Inflammatory macrophage treated with lipopolysaccharide for 4 hours (primary cell): ENCODE measurements at places on chromosomes 3 and 15.
A peak's percentile ranks its signal among the peaks of the same experiment; 100 is the strongest.

DNA sequence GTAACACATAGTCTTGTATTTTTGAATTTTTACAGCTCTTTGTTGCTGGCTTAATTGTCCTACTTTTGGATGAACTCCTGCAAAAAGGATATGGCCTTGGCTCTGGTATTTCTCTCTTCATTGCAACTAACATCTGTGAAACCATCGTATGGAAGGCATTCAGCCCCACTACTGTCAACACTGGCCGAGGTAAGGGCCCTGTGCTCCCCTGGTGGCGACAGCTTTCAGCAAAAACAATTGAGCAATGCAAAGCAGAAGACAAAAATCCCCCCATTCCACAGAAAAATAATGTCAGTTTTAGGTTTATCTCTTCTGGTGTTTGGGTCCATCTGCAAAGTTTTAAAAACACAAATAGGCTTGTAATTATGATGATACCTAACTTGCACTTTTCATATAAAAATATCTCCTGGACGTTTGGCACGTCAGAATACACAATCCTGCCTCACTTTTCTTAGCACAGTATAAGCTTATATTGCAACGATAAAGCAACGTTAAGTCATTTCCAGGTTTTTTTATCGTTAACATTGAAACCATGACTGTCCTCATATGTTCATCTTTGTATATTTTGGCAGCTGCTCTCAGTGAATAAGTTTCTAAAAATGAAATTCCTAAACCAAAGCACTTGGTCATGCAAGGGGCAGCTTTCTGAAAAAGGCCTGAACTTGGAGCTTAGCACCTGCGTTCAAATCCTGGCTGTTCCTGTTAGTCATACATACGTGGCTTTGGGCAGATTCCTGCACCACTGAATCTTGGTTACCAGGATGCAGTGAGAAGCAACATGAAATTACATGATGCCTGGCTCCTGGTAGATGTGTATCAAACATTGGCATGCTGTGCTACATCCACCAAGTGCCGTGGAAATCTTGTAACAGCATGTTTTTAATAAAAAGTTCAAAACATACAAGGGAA is 8.5 kb downstream of the SEC61A1 start:
- DNase-seq, result no peak

DNA sequence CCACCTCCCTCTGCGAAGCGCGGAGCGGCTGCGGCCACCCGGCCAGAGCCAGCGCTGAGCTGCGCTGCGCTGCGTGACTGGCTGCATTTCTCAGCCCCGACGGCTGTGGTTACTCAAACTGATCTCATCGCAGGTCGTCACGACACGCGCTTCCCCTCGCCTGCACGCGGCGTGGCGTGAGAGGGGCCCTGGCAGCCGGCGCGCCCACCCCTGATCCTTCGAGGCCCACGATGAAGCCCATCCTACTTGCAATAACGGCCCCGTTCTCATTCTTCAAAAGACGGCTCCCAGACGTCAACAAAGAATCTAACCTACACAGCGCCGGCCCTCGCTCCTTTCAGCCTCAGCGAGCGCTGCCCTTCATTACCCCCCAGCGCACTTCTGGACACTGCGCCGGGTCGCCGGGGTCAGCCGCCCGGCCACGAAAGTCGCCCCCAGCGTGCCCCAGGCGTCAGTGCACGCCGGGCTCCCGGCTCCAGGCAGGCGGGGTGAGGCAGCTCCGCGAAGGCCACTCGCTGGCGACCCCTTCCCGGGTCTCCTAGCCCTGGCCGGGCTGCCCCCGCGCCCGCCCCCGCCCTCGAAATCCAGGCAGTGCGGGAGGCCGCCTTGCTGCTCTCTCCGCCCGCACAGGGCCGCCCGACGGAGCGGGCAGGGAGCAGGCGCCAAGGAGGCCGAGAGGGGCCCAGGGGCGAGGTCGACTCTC is 9.9 kb upstream of the LEKR1 start:
- peak; percentile 36 for DNase-seq

DNA sequence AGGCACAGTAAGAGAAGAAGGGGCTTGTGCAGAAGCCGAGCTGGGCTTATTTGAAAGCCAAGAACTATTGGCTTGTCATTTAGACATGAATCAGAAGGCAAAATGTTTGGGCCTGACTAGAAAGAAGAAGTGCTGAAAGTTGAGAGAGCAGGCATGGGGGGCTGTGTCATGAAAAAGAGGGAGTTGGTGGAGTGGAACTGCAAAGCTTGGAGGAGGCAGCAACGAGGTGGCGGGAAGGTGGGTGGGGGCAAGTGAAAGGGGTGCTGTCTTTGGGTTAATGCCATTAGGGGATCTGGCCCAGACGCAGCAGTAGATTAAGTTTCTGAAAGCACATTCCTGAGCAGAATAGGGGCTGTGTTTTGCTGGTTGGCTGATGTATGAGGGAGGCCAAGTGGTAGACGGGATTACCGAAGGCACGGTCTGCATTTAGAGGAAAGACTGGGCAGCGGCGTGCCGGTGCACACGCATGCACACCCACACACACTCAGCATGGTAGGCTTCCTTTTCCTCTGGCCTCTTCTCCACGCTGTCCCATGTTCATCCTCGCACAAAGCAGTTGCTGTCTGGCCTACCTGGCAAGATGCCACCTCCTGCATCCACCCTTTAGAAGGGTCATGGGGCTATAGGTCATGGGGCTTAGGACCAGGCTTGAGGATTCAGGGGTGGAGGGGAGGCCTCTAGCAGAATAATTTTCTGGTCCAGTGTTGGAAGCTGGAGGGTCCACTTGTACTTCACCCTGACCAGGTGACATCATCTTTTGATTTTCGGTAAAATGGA is 43.0 kb downstream of the BOC start:
- peak; percentile 37 for DNase-seq

GRCh38 chr3:121768452-121768851 is 18.9 kb upstream of the GOLGB1 start:
- DNase-seq, result no peak

DNA sequence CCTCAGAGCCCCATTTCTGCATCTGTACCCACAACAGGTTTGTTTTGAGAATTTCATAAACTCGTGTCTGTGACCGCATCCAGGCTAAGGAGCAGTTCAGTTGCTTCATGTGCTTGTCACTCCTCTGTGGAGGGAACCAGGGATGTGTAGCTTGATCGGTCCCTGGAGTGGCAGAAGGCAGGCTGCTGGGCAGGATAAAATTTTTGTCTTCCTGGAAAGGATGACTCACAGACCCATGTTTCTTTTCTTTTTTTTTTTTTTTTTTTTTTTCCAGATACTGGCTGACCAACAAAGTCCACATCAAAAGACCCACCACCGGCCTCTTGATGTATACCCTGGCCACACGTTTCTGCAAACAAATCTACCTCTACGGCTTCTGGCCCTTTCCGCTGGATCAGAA is 70.1 kb downstream of the ST8SIA2 start:
- no peak for DNase-seq

- DNase-seq, result no peak
Observed at GRCh38 chr3:155748611-155749365, 3.9 kb upstream of the PLCH1 start.

DNA sequence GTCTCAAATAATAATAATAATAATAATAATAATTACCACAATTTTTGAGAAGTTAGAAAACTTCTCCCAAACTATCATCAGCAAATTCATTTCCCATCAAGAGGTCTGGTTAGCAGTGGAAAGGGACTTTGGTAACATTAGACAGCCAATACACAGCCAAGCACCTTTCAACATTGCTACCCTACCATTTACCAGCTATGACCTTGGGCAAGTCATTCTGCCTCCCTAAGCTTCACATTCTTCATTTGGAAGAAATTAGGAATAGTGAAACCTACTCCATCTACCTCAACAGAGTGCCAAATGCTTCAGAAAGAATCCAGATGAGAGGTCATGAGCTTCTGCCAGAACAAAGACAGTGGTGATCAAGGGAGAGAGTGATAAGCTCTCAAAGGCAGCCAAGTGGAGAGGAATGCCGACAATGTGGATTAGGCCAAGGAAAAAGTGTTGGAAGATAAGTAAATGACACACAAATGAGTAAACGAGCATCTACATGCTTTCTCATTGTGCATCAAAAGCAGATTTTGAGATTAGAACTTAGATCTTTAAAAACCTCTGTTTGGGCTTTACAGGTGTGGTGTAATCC is 42.9 kb upstream of the LPP start:
- DNase-seq, result no peak

GRCh38 chr3:60594025-60594424 is 657.2 kb downstream of the FHIT start:
- peak; percentile 25 for DNase-seq

DNA sequence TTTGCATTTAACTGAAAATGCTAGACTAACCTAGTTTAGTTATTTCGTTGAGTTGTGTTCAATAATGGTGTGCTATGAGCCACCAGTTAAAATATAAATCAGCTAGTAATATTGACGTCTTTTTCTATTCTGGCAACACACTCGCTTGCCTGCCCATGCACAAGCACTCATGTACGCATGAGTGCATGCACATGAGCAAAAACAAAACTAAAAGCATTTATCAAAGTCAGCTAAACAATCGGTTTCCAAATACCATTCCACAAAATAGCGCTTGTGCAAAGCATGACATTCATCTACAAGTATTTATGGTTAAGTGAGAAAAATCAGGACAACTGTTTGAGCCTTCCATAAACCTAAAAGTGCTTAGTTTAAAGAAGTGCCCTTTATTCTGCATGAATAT is 13.1 kb upstream of the SAMMSON start:
- no peak for DNase-seq

GRCh38 chr15:41873711-41874110 is 20.1 kb downstream of the SPTBN5 start:
- no peak for DNase-seq

DNA sequence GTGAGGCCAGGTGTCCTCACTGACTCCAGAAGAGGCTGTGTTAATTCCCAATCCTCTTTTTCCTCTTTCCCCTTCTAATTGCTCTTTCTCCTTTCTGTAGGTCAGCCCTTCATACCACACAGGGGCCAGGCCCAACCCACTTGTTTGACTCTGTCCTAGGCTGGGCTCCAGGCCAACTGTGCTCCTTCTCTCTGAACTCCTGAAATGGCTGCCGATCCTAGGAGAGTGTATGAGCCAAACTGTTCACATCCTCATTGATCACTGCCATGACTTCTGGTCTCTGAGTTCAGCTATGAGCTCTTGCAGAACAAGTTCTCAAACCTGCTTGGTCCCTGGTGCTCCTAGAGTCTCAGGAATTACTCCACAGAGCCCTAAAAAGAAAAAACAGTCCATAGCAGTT is 145.1 kb downstream of the VGLL4 start:
- DNase-seq, result no peak

DNA sequence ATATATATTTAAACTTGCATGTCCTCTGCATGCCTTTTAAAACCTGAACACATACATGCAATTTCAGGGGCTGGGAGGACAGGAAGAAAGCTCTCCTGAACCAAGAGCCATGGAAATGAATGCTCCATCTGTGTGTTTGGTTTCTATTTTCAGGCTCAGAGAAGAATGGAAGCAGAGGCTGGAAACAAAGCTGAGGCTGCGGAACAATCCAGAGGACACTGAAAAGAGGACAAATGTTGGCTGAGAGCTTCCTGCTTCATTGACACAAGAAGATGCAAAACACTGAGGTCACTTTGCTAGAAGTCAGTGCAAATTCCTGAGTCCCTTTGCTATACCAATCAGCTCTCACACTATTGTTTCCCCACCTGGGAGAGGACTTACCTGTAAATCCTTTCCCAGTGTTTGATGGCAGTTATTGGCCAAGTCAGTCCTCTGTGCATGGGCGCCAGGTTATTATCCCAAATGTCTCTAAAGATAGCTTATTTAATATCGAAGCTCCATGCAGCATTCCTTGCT is 12.7 kb downstream of the FAM240A start:
- no peak for DNase-seq

DNA sequence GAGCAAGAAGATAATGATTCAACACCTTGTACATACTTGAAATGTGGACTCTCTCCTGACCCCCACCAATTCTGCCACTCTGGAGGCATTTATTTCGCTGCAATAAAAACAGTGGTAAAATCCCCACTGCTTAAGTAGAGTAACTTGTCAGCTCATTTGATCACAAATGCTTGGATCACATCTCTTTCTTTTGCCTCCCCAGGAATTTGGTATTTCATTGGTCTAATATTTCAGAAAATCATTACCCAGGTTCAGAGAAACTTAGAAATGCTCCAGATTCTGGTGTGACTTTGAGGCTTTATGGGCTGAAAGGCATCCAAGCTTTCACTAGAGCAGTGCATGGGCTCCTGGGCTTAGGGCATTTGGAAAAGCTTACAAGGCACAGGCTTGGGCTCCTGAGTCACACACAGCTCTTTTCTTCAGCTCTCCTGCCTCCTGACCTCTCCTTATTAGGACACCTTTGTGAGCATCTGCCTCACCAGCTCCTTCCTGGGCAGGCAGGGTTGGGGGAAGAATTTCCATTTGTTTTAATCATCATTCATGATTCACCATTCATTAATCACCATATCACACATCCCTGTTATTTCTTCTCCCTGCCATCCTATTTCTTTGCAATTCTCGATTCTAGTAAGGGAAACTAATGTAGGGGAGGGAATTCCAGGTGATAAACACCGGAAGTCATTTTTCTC is 22.5 kb downstream of the CDCP1 start:
- DNase-seq, result peak; percentile 37

GRCh38 chr15:89187301-89187985 is 33.9 kb downstream of the RLBP1 start:
- no peak for DNase-seq

DNA sequence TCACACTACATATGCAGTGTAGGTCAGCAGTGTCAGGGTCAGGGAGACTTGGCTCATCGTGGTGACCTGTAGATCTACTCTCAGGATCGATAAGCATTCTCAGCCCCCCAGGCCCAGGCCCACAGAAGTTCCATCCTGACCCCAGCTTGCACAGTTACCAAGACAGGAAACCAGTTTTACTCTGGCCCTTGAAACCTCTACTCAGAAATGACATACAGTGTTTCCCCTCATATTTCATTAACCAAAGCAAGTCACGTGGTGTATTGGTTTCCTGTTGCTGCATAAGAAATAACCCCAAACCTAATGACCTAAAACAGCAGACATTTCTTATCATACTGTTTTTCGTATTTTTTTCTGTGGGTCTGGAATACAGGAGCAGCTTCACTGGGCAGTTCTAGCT is 242.2 kb downstream of the SLCO3A1 start:
- peak; percentile 58 for DNase-seq

DNA sequence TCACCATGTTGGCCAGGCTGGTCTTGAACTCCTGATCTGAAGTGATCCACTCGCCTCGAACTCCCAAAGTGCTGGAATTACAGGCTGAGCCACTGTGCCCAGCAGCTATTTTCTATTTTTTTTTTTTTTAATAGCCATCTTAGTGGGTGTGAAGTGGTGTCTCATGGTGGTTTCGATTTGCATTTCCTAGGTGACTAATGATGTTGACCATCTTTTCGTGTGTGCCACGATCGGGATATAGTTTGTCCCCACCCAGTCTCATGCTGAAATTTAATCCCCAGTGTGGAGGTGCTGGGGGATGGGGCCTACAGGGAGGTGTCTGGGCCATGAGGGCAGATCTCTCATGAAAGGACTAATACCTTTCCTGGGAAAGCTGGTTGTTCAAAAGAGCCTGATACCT is 41.8 kb upstream of the MUC13 start:
- DNase-seq, result no peak
